ENCODE measurements at places on chromosomes 1 and 21.

DNA sequence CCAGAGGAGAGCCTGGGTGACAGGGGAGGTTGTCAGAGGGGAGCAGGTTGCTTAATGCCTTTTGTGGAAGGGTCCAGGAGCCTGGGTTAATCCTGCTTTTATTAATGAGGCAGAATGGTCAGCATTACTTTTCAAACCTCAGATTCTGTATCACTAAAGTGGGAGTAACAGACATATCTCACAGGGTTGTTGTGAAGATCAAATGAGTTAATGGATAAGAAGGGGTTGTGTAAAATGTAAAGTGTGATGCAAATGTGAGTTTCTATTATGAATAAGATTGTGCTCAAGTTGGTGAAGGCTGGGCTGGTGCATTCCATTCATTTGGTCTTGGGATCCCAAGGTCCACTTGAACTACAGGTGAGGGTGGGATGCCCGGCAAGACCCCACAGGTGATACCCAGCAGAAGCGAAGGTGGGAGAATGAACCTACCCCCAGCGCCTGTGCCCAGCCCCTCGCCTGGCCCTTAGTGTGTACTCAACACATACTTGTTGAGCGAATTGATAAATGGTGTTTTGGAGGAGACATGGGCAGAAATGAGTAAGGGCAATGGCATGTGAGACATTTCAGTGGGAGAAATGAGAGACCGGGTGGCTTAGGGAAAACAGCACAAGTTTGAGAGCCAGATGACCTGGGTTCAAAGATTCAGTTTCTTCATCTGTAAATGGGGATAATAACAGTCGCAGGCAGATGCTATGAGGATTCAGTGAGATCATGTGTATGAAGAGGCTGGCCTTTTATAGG lies 6.2 kb downstream of the SLC26A9 start:
- no peak for DNase-seq

DNA sequence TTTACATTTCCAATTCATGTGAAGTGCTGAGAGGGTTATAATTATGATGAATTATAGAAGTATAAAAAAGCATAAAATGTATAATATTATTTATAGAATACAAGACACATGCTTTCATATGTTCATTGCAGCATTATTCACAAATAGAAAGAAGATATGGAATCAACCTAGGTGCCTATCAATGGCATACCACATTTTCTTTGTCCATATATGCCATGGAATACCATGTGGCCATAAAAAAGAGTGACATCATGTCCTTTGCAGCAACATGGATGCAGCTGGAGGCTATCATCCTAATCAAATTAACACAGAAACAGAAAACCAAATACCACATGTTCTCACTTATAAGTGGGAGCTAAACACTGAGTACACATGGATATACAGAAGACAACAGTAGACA lies 85.1 kb upstream of the C1orf105 start:
- no peak for DNase-seq

DNA sequence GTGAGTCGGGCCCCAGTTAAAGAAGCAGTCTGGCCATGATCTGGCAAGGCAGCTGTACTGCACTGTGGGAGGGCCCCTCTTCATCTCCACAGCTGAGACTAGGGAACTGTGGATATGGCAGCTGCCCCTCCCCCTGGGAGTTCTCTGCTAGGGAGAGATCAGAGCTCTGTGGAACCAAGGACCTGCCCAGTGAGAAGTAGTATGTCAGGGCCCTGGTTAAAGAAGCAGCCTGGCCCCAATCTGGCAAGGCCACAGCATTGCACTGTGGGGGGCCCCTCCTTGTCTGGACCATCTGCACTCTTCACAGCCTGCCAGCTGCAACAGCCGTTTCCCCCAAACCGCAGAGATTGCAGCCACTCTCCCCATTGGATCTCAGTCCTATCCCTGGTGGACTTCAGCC lies 208.5 kb downstream of the DNAH14 start:
- DNase-seq: no peak

DNA sequence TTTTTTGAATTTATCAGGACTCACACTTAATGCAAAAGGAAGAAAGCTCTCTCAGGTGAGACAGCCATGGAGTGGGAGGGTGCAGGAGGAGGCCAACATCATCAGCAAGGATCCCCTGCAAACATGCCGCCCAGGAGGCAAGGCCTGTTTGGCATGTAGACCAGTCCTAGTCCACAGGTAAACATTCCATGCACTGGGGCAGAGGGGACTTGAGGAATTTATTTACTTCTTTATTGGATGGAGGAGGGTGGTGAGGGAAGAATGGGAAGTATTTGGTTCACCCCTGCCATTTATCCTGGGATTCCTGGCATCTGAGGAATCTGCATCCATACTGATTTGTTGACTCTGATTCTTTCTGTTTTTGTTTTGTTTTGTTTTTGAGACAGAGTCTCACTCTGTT lies 1.5 kb upstream of the UQCRHL start:
- DNase-seq: no peak

Measured in stimulated activated CD8-positive, alpha-beta memory T cell treated with anti-CD3 and anti-CD28 coated beads, Interleukin-7, amount 100 ng/mL, for 1 hour (primary cell).